ENCODE measurements at places on chromosomes 12 and 14.
A peak's percentile ranks its signal among the peaks of the same experiment; 100 is the strongest.

DNA sequence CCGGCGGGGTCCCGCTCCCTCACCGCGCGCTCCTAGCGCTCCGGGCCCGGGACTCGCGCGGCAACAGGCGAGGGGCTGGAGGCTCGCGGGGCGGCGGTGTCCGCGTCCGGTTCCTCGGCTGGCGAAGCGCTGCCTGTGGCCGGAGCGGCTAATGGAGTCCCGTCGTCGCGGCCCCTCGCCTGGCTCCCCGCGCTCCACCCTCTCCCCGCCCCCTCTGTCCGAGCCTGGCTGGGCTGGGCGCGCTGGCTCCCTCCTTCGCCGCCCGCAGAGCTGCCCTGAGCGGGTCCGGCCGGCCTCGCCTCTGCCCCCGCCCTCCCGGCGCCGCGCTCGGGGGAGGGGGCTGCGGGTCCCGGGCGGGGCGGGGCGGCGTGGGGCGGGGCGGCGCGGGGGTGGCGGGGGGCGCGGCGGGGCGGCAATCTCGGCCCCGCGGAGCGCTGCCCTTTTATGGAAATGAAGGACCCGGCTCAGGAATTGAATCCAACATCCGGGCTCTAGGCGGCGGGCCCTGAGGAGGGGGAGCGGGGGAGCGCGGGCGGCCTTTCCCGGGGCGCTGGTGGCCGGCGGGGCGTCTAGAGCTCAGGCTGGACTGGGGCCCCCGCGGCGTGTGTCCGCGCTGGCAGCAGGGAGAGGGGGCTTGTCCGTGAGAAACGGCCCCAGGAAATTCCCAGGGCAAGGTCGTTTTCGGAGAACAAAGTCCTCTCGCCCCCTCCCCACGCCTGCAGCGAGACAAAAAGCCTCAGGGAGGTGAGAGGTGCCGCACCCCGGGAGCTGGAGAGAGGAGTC, at the start of gene FERMT2:
Gene FERMT2, minus strand, starts transcription at position 153 of the 783 bp plus-strand sequence. CDS start 482 bp downstream, outside the sequence.
- peak; percentile 89 for DNase-seq

GRCh38 chr12:110004598-110004997, 5.4 kb downstream of the ANKRD13A start:
- no peak for DNase-seq

- DNase-seq = no peak
Measured at GRCh38 chr12:89721291-89721987, 12.8 kb upstream of the ATP2B1 start.

- no peak for DNase-seq
Measured at GRCh38 chr12:59580050-59580449, 15.8 kb upstream of the SLC16A7 start.

DNA sequence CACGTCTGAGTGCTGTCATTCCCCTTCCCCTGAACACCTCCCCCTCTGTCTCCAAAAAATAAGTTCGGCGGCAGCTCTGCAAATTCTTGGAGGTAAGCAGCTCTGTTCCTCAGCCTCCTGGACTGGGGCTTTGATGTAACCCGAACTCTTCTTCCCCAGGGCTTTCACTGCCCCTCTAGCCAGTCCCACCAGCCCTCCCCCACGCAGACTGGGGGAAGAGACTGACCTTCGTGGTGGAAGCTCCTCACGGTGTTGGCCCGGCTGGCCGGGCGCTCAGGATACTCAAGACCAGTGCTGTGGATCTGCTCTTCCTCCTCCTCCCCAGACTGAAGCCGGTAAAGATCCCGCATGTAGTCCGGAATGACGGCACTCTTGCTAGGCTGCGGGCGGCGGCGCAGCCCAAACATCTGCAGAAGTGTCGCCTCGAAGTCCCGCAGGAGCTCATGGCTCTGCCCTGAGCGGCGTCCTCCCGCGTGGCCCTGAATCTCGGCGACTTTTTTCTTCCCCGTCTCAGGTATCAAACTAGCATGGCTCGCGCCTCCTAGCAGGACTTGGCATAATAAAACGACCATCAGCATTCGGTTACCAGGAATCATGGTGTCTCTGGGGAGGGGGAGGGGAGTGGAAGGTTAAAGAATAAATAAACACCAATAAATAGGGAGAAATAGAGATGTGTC, 4.9 kb downstream of the BMP4 start:
- peak; percentile 67 for DNase-seq

GRCh38 chr12:7583471-7583870, 79.9 kb upstream of the CD163 start:
- DNase-seq = no peak

DNA sequence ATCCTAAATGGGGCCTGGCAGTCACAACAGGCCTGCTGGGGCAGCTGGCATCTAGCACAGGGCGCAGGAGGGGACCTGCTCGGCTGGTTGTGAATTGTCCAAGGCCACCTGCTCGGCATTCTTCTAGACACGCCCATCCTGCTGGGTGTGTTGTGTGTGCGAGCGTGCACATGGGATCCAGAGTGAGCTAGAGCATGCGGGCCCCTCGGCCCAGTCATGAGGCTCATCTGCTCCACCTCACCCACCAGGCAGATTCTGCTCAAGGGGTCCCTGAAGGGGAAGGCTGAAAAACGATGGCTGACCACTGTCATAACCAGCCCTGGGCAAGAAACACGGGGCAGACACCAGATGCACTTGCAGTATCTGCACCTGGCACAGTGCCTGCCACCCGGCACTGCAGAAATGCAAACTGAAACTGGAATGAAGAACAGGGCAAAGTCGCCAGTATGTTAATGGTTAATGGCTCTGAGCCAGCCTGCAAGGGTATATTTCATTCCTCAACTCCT, 31.8 kb downstream of the MAX start:
- no peak for DNase-seq

DNA sequence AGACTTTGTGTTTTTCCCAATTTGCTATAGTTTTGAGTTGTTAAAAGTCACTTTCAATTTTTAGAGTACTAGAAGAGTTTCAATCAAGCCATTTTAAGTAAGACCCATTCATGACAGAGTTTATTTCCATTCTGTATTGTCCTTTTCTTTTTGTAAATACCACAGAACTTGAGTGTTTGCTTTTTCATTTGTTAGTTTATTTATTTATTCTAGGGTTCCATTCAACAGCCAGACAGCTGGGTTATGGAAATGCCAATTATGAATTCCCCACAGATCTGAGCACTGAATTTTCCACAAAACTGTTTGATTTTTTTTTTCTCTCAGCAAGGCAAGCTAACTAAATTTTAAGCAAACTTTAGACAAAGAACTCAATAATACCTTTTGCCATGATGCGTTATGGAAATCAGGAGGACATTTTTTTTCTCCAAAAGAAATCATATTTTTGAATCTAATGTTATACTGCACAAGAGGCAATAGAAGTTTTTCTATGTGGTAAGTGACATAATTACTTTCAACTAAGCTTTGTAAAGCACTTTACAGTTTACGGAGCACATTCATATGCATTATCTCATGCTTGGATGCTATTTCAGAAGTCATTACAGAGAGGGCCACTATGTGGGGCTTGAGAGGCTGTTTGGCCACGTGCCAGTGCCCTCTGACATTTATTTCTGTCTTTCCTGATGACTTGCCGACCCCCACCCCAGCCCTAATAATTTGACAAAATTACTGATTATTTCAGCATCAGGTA, 181.5 kb downstream of the VRK1 start:
- DNase-seq = no peak

Data from SJCRH30 (cell line).